RPMI7951 (cell line): ENCODE measurements at places on chromosomes 6 and 20.
A peak's percentile ranks its signal among the peaks of the same experiment; 100 is the strongest.

GRCh38 chr6:52515219-52515960 lies 61.5 kb downstream of the TRAM2 start:
- peak; percentile 32 for DNase-seq

DNA sequence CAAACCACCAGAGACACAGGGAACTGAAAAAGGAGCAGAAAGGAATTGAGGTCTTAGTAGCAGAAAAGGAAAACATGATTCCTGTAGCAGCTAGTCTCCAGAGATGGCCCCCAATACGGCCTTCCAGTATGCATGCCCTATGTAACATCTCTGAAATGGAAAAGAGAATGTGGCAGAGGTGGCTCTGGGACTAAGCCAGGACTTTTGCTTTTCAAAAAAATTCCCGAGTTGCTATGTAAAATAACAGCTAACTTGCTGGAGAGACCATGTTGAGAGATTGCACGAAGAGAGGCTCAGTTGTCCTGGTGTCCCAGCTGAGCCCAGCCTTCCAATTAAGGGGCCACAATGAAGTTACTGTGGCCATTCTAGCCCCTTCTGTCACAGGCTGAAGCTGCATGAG lies 27.7 kb downstream of the IL20RA start:
- no peak for DNase-seq

DNA sequence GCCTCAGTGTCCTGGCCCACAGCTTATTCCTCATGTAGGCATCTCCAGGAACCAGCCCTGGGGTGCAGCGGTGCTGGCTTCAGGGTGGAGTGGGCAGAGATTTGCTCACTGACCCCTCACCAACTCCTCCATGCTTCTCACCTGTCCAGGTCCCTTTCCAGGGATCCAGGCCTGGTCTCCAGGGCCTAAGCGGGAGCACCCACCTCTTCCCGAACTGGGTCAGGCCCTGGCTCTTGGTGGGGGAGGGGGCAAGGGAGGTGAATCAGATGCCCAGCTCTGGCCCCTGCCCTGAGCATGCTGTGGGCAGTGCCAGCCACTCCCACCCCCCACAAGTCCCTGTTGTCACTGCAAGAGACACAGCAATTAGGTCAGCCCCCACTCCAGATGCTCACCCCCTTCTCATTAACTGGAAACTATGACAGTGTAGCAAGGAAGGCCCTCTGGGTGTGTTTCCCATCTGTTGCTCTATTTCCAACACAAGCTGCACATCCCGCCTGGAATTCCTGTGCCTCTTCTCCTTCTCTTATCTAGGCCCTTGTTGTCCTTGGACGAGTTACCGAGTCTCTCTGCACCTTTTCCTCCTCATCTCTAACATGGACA lies 37.0 kb downstream of the MDFI start:
- no peak for DNase-seq

GRCh38 chr6:128487055-128487454 lies 33.3 kb downstream of the PTPRK start:
- no peak for DNase-seq

- no peak for DNase-seq
Observed at GRCh38 chr6:117728626-117729025, 53.4 kb downstream of the NUS1 start.

DNA sequence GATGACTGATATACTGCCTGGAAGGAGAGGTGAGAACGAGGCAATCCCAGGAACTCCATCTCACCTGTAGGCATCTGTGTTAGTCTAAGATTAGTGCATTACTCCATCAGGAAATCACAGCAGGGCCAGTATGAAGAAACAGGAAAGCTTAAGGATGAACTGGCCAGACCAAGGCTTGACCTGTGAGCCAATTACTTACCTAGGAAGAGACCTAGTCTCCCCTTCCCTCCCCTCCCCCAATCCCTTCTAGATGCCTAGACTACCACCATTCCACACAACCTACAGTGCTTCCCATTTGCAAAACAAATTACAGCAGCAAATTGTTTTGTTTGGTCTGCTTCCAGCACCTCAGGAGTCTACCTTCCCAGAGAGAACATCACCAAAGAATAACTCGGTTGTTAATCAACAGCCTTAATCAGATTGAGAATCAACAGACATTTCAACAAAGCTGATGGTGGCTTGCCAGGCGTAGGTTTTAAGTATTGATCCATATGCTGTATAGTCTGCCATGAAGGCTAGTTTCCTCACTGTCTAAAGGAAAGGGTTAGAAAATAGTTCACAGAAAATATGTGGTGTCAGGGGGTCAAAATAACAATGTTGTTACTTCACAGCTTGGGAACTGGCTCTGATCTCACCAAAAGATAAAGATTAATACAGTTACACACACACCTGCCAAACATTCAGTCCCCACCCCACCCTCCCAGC lies 10.1 kb downstream of the PKHD1 start:
- no peak for DNase-seq
